ENCODE measurements at places on chromosomes 6 and 20.

DNA sequence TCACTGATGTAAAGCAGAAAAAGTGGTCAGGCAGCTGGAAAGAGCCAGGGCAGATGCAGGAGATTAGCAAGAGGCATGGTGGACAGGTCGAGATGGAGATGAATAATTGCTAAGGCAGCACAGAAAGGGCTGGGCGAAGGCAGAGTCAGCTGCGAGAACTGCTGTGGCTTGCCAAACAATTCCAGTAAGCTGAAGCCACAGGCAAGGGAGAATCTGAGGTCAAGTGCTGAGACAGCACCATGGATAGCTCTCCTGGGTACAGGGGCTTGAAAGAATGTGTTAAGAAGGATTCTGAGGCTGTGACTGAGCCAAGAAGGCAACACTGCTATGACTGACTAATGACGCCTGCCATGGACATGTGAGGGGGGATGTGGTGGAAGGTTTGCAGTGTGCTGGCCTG lies 220.8 kb upstream of the FOXA2 start:
- DNase-seq, result no peak

GRCh38 chr6:52227495-52227894 lies 16.8 kb downstream of the IL17F start:
- DNase-seq, result no peak

- DNase-seq, result no peak
Measured at GRCh38 chr20:18718129-18718528, 95.5 kb upstream of the SCP2D1 start.

GRCh38 chr20:16846006-16846405 lies 97.8 kb downstream of the OTOR start:
- no peak for DNase-seq

DNA sequence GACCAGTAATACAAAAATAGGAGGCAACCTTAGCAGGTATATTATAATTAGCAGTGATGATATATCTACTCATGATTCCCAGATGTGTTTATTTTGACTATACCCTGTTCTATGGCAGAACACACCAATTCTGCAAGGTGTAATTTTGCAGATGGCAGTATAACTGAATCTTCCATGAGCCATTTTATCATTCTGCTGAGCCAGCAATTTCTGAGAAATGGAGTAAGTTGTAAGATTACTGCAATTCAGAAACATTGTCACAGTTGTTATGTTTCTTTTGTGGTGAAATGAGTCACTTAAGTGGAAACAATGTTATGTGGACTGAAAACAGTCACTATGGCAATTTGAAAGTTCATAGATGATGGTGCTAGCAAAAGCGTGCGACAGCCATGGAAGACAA lies 63.7 kb upstream of the RIMS1 start:
- DNase-seq, result no peak

GRCh38 chr6:135310291-135310690 lies 129.2 kb downstream of the MYB start:
- DNase-seq, result no peak

DNA sequence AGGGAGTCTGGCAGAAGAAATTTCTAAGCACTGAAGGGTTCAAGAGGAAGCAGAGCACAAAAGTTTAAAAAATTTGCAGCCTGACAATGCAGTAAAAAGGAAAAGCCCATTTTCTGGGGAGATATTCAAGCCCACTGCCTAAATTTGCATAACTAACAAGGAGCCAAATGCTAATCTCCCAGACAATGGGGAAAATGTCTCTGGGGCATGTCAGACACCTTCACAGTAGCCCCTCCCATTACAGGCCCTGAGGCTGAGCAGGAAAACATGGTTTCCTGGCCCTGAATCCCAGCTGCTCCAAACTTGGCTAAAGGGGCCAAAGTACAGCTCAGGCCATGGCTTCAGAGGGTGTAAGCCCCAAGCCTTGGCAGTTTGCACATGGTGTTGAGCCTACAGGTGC lies 908.5 kb upstream of the MANEA start:
- DNase-seq, result no peak

GRCh38 chr6:127191716-127192115 lies 73.2 kb downstream of the RSPO3 start:
- no peak for DNase-seq

- DNase-seq, result no peak
Measured at GRCh38 chr6:37917566-37917965, 98.0 kb downstream of the ZFAND3 start.

GRCh38 chr6:163745536-163746400 lies 331.2 kb downstream of the QKI start:
- no peak for DNase-seq

DNA sequence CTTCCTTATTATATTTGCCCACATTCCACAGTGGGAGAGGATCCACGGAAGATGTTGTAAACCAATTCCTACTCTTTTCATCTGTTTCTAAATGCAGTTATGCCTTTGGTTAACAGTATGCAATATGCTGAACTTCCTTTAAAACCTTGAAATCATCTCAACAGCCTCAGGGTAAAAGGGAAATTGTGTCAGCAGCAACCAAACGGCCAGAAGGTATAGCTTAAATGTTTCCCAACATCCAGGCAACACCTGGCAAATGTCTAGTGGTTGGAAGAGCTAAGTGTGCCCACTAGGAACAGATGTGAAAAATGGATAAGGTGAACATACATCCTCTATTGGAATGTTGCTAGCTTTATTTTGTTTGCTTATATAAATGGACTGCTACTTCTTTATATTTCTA lies 164.8 kb downstream of the FAXC start:
- DNase-seq, result no peak

GRCh38 chr6:42978487-42978838 lies 518 bp downstream of the PEX6 start:
- DNase-seq, result no peak

- no peak for DNase-seq
Measured at GRCh38 chr6:39792540-39793450, 619 bp downstream of the DAAM2 start.

- DNase-seq, result no peak
Measured at GRCh38 chr6:84867521-84867920, 103.1 kb upstream of the TBX18 start.

- DNase-seq, result no peak
Measured at GRCh38 chr6:129635396-129636130, 74.4 kb downstream of the ARHGAP18 start.

- no peak for DNase-seq
Measured at GRCh38 chr20:61538943-61539265, 286.8 kb downstream of the CDH4 start.

GRCh38 chr20:56778765-56779195 lies 149.7 kb downstream of the TFAP2C start:
- no peak for DNase-seq

DNA sequence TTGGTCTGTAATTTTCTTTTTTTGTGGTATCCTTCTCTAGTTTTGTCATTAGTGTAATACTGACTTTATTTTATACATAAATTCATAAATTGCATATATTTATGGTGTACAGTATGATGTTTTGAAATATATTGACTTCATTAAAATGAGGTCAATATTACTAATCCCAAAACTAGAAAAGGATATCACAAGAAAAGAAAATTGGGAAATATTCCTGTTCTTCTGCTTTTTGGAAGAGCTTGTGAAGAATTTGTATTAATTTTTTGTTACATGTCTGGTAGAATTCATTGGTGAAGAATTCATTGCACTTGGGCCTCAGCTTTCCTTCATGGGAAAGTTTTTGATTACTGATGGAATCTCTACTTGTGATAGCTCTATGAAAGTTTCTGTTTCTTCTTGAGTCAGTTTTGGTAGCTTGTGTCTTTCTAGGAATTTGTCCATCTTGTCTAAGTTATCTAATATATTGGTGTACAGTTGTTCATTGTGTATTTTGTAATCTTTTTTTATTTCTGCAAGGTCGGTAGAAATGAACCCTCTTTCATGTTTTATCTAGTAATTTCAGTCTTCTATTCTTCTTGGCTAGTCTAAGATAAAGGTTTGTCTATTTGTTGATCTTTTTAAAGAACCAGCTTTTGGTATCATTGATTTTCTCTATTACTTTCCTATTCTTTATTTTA lies 11.3 kb upstream of the ZNF451 start:
- no peak for DNase-seq

GRCh38 chr6:27851440-27851839 lies 60.8 kb downstream of the OR2B2 start:
- no peak for DNase-seq

DNA sequence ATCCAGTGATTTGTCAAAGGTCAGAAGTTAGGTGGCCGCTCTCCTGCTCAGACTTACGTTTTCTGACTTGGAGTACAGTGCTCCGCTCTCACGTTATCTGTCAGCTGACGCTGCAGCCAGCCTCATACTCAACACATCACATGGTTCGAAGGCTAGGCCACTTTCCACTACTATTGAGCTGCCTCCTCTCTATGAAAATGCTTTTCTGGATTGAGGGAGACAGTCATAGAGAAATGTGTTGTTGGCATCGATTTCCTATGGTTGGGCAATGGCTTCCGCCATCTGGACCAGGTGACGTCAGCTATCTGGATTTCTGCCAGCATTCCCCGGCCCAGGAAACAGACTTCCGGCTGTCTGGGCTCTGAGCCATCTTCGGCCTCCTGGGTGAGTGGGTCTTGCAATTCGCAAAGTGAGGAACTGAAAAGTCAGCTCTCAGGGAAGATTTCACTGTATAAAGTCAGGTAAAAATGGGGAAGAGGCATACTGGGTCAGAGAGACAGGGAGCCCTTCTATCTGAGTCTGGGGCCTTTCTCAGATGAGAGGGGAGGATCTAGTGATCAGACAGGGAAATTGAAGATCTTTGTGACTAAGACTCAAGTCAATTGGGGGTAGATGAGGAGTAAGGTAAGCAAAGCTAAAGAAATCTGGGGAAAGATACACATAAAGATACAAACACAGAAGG lies 37.5 kb upstream of the IER3 start:
- no peak for DNase-seq

GRCh38 chr6:89727501-89727900 lies 89.0 kb upstream of the LYRM2 start:
- DNase-seq, result no peak

DNA sequence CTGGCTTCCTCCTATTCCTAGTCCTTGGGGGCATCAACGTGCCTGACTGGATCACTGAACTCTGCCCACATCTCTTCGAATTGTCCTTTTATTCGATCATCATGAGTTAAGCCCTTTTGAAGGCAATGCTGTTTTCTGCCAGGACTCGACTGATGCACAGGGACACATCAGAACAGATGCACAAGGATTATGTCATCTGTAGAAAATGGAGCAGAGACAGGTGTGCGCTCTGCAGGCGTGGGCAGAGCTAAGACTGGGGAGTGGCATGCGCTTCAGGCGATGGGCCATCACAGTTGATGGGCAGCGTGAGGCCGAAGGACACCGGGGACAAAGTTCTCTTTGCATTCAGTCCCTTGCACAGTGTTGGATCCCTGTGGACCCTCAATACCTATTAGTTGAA lies 13.1 kb downstream of the GABRR1 start:
- no peak for DNase-seq

- no peak for DNase-seq
Measured at GRCh38 chr20:6566821-6567220, 200.7 kb upstream of the BMP2 start.

DNA sequence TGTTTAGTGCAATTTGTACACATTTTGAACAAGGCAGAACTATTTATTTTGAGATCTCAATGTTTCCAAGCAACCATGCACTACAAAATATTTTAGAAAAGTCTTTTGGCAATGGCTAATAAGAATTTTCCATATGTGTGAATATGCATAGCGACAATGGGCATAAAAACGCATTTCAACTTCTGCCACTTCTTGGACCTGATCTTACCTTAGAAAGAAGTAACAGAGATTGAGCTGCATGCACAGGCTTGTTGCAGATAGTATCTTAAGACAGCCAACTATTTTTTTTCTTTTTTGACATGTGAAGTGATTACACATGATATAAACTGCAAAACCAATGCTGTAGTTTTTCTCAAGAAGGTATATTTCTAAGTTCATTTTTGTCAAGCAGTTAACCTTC lies 210.4 kb upstream of the PHACTR1 start:
- DNase-seq, result no peak

DNA sequence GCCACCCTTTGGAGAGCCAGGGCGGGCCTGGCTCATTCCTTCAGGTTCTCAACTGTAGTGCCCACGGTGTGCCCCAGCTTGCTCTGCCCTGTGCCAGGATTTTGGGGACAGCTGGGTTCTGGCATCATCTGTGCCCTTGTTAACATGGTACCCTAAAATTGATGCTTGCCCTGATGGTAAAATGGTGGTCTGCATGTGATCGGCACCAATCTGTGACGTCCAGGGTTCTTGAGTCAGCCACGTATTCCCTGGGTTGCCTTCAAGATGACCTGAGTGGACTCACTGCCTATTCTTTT lies 31.2 kb upstream of the APCDD1L start:
- no peak for DNase-seq

DNA sequence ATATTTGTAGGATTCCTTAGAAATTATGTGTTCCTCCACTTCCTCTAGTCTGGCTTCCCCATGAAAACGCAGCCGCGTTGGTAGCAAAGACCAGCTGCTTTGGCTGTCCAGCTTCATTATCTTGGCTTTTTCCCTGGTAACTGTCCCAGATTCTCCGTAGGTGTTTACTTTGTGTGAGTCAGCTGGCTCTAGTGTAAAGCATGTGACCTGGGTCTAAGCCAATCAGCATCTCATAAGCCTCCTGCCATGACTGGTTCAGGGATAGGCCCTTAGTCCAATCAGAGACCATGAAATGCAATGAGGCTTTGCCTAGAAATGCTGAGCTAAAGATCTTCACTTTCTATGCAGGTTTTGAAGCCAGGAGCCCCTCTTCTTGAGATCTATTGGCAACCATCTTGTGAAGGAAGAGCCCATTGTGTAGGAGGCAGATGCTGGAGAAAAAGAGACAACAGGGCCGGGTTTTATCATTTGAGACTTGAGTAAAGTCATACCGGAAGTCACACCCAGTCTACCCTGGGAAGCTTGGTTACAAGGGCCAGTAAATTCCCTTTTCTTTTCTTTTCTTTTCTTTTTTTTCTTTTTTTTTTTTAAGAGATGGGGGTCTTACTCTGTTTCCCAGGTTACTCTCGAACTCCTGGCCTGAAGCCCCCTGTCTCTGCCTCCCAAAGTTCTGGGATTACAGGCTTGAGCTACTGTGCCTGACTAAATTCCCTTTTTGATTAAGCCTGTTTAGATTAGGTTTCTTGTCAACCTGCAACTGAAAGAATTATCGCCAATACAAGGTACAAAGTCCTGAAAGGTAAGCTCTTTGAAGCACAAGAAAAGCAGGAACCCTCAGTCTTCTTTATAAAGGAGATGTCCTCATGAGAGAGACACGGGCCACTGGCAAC lies 256.5 kb upstream of the RREB1 start:
- DNase-seq, result no peak

DNA sequence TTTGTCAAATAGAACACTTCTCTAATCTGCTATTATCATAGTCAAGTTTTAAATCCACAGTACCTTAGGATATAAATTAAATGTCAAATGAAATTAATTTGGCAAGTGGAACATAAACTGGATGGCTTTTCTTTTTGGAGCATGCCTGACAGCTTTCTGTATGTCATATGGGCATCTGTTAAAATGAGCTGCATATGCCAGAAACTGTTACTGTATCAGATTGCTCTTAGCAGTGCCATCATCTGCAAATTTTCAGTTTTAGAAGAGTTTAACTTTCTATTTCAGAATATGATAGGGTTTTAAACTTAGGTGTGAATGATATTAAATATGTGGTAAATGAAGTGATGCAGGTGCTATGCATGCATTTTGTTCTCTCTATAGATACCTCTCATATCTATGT lies 3.4 kb upstream of the EEF1E1 start:
- no peak for DNase-seq
